Stimulated activated CD8-positive, alpha-beta memory T cell treated with anti-CD3 and anti-CD28 coated beads, Interleukin-7, amount 100 ng/mL, for 1 hour (primary cell): ENCODE measurements at places on chromosomes 12 and 14.

DNA sequence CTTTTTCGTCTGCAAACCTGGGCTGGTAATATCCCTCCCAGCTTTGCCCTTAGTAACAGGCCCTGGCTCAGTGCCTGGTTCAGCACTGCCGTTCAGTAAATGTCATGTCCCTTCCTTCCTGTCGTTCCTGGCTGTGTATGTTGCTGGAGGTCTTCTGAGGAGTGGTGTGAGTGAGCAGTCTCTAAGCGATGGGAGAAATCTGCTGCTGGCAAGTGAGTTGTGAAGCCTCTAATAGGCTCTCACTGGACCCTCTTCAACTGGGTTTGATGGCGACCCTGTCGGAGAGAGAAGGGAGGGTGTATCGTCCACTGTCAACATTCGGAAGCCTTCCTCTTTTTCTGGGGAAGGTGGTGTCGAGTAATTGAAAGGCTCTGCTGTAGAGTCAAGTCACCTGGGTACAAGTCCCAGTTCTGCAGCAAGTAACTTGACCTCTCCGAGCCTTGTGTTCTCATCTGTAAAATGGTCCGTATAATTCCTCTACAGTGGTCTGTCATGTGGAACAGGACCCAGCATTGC, 62.8 kb downstream of the HRK start:
- DNase-seq = no peak

DNA sequence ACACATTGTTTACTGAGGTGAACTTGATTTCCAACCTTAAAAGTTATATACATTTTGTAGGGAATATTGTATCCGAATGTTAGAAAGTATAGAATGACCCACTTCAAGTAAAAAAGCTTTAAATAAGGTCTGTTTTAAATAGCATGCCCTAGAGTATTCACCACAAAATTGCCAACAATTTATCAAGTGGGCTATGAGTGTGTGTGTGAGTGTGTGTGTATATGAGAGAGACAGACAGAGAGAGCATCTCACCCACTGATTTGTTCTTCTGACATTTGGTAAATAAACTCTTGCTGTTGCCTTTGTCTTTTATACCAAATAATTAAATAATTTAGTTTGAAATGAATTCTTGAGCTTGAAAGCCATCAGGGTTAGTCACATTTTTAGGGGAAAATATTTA, 29.8 kb upstream of the RAP1B start:
- DNase-seq = no peak

DNA sequence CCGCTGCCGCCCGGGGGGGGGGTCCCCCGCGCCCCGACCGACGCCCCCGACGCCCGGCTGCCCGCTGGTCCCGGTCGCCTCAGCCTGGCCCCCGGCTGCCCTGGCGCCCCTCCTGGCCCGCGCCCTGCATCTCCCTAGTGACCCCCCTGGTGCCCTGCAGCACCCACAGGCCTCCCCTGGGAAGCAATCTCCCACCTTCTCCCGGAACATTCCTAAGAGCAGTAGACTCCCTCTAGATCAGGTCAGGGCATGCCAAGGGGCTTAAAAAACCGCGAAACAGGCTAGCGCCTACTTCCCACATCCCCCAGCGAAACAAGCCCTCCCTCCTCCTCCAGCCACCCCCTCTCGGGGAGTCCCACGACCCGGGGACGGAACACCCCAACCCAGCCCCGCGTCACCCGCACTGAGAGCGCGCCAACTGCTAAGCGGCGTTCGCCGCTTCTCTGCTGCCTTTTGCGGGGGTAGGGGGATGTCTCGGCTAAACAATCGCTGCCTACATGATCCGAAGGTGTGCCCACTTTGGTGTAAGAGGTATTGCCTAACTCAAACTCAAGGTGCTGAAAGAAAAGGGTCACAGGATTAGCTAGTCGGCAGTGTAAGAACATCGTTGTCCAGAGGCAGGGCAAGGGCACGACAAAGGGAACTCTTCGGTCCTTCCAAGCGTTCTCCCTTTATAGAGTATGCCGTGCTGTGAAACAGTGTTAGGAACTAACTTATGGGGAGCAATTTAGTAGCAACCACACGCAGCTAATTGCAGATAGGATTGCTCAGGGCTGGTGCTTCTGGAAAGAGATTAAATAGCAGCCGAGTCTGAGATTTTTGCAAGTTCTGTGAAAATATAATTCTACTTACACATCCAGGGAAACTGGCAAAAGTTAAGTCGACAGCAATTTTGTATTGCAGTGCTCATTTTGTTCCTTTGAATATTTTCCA, 619 bp upstream of the NTN4 start:
- no peak for DNase-seq

DNA sequence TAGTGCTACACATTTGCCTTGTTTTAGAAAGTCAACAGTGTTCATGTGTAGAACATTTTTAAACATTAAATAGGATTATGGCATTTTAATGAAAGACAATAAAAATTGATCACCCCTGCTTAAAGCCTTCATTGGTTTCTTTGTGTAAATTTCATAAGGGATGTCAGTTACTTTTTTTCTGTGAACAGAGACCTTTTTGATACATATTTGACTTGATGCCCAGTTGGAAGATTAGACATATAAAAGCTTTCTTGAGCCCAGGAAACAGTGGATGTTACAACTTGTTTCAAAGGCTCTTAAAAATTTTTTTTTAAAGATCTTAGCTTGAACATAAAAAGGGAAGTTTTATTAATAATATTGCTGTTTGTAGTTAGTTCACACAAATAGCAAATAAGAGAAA, 168.7 kb upstream of the PDZRN4 start:
- DNase-seq = no peak

GRCh38 chr12:27517546-27517945, 6.5 kb upstream of the PPFIBP1 start:
- DNase-seq = no peak

DNA sequence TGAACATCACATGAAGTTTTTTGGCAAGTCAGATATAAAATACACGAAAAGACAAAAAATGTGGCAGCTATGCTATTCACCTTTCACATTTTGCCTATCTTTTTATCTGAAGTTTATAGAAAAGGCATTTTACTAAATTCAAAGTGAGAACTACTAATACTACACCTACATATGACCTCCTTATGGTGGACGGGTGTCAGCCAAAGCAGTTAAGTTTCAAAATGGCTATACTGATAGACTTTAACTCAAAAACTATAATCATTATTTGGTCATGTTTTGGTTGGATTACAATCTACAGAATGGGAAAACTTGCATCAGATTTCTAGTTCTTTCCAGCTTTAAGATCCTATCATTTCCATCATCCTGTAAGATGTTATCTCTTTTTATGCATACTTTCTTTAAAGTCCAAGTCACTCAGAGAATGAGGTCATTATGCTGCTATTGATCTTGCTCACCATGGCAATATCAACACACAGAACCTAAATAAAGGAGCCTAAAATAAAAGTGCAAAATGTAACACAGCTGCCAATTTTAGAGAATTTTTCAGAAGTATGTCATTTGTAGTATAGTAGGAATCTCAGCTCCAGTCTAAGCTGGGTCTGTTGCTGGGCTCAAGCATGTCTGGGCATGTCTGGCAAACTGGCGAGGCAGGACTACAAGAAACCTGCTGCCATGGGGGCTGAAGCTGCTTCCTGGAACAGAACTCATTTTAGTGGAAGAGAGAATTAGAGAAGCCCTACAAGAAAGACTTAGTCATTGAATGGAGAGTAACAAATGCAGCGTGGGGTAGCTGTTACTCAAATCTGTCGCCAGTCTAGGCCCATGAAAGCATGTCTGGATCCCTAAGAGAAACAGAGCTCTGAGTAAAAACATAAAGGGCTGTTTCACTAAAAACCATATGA, 7.6 kb upstream of the AEBP2 start:
- no peak for DNase-seq

- DNase-seq = no peak
Measured at GRCh38 chr14:53175375-53175774, 22.3 kb upstream of the DDHD1 start.

GRCh38 chr14:103606963-103607668, 21.9 kb upstream of the KLC1 start:
- no peak for DNase-seq

DNA sequence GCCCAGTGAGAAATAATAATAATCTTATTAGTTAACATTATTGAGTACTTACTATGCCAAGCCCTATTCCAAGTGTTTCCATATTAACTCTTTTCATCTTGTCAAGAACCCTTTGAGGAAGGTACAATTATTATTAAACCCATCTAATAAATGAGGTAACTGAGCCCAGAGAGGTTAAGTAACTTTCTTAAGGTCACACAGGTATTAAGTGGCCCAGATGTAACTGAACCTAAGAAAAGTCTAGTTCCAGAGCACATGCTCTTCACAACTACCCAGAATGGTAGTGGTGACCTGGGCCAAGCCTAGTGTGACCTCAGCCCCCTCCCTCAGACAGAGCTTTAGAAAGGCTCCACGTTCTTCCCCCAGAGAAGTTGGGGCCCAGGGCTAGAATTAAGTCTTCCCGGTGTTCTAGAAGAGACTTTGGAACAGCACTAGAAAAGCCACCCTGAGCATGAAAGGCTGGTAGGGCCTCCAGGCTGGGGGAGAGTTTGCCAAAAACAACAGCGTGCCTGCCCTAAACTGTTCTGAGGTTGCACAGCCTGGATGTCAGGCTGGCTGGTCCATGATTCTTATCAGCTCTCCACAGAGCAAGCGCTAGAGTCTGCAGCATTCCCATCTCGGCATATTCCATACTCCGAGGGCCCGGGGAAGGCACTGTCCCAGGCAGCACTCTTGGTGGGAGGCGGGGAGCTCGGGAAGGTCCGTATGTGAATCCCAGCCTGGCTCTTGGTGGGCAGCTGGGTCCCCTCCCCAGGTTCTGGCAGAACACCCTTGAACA, 41.3 kb upstream of the CTDSP2 start:
- DNase-seq = no peak

DNA sequence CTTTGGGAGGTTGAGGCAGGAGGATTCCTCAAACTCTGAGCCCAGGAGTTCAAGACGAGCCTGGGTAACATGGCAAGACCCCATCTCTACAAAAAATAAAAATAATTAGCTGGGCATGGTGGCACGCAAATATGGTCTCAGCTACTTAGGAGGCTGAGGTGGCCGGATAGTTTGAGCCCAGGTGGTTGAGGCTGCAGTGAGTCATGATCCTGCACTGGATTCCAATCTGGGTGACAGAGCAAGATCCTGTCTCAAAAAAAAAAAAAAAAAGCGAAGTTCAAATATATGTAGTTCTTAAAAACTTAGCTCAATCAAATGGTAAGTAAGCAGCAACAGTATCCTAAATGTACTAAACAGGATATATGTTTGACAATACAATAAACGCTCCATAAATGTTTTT, 85.5 kb upstream of the SSTR1 start:
- DNase-seq = no peak

DNA sequence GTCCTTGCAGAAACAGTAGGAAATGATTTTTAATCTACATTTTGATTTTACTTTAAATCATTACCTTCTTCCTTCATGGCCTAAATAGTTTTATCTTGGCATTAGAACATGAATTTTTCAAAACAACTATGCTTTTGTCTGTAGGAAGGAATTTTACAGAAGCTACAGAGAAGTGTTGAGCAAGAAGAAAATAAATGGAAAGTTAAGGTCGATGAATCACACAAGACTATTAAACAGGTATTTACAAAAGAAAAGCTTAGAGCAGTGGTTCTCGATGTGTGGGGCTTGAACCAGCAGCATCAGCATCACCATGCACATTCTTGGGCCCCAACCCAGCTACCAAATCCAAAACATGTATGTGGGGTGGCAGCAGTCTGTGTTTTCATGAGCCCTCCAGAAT, 91.6 kb downstream of the KTN1 start:
- no peak for DNase-seq

DNA sequence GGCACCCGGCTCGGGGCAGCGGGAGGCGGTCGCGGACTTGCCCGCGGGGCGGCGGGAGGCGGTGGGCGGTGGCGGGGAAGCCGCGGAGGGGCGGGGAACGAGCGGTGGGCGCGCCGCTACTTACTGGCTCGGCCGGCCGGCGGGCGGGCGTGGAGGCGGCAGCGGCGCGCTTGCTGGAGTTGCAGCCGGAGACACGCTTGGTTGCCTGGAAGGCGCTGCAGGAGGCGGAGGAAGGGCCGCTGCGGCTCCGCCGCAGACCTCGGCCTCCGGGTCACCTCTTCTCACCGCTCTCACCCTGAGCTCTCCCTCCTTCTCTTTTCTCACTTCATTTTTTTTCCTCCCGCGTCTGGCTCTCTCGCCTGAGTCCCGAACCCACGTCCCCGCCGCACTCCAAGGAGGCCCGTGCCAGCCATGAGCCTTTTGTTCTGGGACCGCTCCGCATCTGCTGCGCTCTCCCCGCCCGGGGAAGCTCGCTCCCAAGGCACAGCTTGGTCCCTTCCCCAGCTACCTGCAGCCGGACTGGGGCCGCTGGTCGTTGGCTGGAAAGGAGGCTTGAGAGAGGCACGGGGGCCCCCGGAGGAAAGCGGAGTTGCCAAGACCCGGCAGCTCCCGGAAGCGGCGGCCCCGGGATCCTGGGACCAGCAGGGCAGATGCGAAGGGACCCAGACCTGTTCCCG, 592 bp upstream of the KCNK10 start:
- DNase-seq = no peak

DNA sequence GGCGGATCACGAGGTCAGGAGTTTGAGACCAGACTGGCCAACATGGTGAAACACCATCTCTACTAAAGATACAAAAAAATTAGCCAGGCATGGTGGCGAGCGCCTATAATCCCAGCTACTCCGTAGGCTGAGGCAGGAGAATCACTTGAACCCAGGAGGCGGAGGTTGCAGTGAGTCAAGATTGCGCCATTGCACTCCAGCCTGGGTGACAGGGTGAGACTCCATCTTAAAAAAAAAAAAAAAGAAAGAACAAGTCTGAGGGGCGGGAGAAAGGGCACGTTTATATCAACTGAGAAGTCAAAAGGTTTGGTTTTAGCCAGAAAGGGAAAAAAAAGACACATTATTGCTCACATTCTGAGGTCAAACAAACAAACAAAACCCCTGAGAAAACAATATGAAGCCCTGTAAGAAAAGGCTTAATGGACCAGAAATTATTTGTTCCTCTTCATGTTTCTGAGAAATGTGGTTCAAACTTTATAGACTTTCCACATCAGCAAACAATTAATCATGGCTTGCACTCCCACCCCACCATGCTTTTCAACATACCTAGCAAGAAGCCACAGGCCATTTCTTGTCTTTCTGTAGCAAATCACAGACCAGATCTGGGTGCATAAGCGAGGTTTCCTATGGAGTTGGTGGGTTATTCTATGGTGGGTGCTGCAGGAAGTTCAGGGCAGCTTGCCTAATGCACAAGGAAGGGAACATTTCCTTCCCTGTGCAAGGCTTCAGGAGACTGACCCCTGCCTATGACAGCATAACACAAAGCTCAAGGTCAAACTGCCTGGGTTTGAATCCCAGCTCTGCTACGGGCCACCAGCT, 80.1 kb downstream of the SSPN start:
- no peak for DNase-seq

- DNase-seq = no peak
Measured at GRCh38 chr14:44528180-44528579, 21.1 kb upstream of the FSCB start.
